ENCODE measurements at places on chromosomes 5 and 9.

DNA sequence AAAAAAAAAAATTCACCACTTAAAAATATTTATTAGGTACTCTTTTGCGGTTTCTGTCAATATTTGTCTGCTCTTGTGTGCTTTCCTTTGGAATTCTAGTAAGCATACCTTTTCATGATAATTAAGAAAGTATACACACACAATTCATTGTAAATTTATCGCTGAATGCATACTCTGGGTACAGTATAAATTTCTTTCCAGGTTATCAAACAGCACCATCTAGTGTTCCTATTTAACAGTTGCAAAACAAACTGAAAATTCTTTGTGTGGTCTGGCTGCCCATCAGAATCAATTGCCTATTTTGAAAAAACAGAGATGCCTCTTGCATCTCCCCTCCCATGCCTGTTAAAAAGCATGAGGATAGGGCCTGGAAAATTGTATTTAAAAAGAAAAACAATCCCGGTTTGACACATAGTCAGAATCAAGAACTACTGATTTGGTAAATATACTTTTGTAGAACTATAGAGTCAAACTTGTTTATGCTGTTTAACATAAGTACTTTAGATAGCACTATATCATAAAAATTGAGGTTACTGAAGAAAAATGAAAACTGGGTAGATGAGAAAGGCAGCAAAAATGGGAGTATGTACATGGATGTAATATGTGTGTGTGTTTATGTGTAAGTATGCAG is 16.2 kb downstream of the PGGT1B start:
- peak; percentile 47 for DNase-seq

DNA sequence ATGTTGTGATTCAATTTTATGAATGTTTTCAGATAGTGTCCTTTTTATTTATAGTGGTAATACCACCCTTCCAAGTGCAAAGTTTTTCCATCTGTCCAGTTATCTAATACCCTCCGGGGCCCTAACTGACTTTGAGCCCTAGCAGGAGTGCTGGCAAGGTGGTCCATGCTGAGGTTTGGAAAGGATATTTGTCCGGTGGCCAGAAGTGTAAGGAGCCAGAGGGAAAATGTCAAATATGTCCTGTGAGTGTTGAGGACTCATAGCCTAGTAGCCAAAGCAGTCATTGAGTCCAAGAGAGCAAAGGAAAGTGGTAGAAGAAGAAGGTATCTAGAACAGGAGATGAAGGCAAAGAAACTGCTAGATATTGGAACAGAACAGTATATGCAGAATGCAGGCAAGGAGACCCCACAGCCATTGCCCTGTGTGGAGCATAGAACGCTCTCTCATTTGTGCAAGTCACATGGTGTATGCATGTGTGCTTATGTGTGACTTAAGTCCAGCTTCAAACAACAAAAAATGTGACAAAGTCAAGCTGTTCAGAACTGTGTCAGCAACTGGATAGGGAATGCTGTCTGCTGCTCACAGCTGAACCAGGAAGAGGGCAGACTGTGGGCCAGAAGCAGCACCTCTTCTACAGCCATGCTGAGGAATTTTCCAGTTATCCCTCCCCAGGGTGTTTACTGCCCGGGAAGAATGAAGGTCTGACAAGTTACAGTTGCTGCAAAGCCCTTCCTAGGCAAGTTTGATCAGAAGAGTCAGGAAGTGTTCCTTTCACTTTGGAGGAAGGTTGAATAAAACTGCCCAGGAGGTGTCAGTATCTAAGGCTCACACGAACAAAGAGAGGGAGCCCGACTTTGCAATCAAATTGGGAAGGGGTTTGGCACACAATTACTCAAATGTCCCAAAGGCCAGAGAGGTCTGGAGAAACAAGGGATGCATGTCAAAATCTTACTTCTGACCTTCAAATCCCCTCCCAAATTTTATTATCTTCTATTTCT is 463.3 kb upstream of the DMAC1 start:
- no peak for DNase-seq

DNA sequence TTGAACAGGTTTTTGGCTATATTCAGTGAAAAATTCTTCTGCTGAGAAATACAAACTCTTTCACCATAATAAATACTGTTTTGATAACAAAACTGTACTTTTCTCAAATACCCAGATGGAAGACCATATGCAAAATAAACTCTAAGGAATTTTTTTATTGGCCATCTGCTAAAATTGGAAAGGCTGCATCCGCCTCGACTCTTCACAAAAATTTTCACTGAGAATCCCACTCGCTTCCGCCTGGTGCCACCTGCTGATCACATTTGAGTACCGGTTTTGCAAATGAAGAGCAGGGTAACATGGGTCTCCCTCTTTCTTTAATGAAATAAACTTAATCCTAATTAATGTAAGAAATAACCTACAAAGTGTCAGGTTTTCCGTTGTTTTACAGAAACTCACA is 76.4 kb downstream of the TTLL11 start:
- DNase-seq = no peak

DNA sequence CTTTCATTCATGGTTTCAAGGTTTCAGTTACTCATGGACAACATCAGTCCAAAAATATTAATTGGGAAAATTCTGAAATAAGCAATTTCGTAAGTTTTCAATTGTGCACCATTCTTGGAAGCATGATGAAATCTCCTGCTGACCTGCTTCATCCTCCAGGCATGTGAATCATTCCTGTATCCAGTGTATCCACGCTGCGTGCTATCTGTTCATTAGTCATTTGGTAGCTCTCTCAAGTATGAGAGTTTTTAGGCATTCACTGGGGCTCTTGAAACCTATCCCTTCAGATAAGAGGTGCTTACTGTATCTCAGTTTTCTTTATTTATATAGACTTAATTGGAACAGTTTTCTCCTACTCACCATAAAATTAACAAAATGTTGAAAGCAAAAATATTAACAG is 293.0 kb downstream of the CDH12 start:
- no peak for DNase-seq

DNA sequence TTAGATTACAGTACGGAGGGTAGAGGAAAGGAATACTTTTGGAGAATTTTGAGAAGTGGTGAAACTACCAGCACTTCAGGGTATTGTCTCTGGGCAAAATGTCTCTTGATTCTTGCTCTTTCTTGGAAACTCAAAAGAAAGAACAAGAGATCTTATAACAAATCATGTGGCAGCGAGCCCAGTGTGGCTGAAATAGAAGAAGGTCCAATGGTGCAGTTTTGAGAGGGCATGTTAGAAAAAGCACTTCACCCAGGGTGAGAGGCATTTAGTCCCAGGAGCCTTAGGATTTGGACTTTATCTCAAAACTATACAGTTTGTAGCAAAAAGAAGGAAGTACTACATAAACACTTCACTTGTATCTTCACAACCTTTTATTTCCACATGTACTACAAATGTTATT is 39.4 kb downstream of the NNT start:
- no peak for DNase-seq

DNA sequence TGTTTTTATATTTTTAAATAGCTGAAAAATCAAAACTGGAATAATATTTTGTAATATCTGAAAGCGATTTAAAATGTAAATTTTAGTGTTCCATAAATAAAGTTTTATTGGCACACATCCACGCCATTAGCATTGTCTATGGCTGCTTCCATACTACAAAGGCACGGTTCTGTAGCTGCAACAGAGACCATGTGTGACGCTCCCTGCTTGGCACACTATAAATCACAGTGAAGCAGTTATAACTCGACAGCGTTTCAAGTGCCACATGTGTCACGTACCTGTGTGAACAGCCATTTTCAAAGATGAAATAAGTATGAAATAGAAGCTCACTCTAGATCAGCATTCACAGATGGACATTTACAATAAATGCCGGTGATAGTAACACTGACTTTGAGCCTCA is 810.1 kb upstream of the WWC1 start:
- no peak for DNase-seq

DNA sequence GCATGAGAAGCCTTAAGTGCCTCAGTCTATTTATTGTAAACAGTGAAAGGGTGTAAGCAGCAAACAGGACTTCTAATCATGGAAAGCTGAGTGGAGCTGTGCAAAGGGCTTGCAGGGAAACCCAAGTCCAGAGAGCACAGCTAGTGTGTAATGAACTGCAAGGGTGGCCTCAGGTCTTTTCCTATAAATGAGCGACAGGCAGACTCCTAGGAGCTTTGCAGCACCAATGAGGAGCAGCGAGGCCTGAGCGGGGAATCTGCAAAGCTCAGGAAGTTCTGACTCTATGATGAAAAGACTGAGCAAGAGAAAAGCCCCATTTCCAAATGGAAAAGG is 250.1 kb upstream of the MAP3K1 start:
- no peak for DNase-seq
